ENCODE measurements at places on chromosomes 12 and 14. TPM values are rescaled to one million over a fixed set of nuclear protein-coding genes. Genes with fewer than 3 reads are reported as not detected.

Gene DHH
- 18.8 TPM for total RNA-seq

Gene ESR2
- 0.99 TPM for total RNA-seq

Gene CSRP2
- total RNA-seq = 2.8 TPM

Gene MFAP5
- 0.25 TPM for total RNA-seq

Gene TMEM253
- not detected for total RNA-seq

Gene CLEC4A
- total RNA-seq = not detected
